ENCODE measurements at places on chromosomes 3 and 15.
A peak's percentile ranks its signal among the peaks of the same experiment; 100 is the strongest.

GRCh38 chr15:80844011-80844732, 65.0 kb downstream of the CEMIP start:
- no peak for DNase-seq

DNA sequence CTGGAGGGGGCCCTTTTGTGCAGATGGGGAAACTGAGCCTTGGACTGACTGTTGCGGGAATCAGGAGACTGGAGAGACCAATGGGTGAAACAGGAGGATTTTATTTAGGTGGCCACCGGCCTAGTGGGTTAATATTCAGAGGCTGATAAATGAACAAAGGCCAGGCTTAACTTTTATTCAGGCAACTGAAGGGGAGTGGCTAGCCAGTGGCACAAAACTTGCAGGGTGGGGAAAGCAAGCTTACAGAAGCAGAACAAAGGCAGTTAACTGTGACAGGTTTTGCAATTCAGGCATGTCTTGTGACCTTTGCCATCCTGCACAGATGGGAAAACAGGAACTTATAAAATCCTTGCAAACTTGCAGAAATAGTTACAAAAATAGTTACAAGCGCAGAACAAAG, 24.9 kb upstream of the ACAD9 start:
- DNase-seq: no peak

DNA sequence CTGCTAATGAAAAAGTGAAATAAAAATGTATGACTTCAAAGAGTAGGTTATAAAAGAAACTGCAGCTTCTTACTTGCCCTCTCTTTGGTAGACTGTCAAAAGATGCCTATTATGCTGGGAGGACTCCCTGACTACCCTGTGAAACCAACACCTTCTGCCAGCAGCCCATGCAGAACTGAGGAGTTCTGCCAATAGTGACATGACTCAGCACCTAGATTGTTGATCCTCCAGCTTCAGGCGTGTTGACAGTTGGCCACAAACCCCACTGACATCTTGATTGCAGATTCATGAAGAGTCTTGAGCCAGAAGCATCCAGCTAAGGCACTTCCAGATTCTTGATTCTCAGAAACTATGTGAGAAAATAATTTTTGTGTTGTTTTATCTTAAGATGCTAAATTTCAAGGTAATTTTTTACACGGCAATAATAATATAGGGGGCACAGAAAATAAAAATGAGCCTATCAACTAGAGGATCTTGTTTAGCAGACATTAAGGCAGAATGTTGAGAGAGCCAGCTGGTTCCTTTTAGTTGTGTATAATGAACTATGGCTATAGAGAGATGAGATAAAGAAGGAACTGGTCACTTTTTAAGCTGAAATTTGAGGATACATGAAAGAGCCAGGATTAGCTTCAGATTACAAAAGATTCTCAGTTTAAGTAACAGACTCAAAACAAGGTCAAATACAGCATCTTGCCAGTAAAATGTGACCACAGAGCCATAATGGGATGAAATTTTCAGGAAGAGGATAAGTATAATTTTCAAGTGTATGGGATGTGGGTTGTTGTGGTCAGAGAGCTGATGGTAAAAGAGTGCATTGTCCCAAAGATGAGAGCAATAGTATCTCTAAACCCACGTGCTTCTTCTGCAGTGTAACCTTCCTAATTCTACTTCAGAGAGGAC, 588.7 kb upstream of the CBLB start:
- peak; percentile 4 for DNase-seq

DNA sequence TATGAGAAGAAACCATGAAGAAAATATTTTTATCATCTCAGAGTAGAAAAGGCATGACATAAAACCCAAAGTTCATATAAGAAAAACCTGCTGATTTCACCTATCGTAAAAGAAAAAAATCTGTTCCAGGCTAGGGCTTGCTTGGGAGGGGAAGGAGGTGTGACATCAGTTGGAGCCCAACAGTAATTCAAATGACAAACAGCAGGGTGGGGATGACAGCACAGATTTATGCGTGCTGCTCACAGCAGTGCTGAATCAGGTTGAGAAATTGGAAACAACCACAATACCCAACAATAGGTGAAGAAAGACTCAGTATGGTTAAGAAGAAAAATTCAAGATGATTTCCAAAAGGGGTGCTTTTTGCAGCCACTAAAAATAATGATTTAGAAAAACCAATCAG, 172.4 kb downstream of the PDE8A start:
- DNase-seq: no peak

DNA sequence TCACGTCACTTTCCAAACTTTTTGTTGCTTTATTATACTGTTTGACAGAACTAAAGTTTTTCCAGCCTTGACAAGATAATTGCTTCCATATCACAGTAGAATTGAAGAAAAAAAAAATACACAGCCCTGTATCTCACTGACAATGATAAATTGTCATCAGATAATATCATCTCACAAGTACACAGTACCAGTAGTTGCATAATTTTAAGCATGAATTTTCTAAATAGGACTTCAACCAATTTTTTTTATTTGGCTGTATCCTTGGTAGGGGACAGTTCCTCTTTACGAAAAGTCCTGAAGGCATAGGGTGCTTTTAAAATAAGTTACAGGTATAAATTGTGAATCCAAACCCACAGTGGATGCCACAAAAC, 230.7 kb downstream of the ATP8B4 start:
- DNase-seq: no peak

DNA sequence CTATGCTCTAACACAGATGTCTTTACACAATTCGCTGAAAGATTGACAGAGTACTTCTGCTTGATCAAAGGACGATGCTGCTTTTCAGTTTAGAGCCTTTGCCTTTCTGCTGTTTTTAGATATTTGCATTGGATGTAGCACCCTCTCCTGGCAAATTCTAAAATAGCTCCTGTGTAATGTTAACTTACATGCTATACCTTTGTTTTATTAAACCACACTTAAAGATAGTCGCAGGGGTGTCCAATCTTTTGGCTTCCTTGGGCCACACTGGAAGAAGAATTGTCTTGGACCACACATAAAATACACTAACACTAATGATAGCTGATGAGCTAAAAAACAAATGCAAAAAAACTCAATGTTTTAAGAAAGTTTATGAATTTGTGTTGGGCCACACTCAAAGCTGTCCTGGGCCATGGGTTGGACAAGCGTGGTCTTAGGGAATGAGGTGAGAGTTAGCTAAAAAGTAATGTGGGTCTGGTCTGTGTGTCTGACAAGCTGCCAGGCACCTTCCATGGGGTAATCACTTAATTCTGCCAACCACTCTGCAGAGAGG, 62.9 kb downstream of the ATG7 start:
- DNase-seq: peak; percentile 73

DNA sequence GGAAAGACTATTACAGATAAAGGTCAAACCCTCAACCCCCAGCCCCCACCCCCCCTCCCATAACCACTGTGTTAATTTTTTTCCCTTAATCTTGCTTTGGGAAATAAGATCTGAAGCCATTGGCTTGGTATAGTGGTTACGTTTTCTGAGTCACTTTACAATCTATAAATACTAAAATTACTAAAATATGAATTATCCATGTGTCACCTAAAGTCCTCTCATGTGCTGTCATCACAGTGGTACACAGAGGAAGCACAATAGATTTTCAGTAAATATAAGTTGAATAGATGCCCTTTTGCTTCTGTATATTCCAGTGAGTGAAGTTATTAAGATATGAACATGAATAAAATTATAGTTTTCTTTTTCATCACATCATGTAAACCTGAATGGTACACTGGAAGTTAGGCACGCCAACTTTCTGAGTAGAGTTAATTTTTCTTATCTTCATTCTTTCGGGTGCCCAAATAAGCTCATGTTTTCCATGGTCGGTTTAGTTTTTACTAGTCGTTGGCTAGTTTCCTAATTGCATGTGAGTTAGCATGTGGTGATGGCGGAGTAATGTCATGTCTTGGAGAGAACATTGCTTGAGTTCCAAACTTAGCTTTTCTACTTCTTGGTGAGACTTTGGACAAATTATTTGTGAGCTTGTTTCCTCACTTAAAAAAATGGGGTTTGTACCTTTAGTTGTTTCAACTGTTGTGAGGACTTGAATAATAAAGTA, 11.5 kb downstream of the PPP4R2 start:
- DNase-seq: no peak

- DNase-seq: no peak
Observed at GRCh38 chr3:40130721-40131120, 178.8 kb upstream of the EIF1B start.

DNA sequence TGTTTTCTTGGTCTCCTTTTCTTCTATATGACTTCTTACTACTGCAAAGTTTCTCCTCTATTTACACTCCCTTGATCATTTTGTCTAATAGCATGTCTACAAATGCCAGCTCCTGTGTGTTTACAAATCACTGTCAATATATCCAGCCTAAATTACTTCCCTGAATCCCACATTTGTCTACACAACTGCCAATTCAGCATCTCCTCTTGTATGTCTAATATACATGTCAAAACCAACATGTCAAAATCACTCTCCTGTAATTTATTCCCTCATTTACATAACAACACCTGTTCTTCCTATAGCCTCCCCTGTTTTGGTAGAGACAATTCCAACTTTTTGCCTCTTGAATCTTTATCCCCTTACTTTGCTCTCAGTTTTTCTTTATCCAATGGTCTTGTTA, 359.3 kb downstream of the PLOD2 start:
- DNase-seq: no peak

DNA sequence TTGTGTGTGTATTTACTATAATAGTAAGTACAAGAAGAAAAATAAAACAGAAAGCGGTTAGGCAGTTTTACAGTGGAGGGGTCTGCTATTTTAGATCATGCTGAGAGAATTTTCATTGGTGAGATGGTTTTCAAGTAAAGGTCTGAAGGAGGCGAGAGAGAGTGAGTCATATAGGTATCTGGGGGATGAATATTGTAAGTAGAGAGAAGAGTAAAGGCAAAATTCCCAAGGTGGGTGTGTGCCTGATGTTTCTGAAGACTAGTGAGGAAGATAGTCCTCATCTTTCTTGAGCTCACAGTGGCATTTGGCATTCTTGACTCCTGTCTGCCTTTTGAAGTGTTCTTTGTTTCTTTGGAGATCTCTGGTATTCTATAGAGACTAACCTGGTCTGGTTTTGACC, 38.6 kb downstream of the CRYBG3 start:
- no peak for DNase-seq

DNA sequence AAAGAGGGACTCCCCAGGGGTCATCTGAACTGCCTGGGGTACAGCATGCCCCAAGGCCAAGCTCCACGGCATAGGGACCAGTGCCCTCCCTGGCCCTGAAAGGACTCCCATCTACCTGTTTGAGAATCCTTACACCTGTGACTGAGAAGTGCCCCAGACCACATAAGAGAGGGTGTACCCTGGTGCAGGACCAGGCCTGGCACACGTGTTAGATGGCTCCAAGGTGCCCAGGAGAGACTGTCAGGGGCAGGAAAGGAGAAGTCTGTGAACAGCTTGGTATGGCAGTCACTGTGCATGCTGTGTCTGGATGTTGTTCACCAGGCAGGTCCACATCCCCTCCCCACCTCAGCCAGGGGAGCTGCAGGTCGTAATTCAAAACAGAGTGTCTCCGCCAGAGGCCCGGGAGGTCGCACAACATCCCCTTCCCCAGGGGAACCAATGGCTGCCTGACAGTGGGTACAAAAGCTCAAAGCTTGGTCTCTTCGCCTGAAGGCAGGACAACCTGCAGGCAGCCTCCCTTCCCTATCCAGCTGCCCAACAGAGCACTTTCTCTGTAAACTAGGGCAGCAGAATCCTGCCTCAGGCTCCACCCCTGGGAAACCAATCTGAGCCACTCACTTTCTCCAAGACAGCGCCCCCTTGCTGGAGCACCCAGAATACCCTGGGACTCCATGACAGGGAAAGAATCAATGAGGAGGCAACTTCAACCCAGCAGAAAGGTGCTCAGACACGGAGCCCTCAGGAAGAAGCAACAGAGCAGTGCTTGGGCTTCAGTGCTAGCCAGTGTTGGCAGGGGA, 3.9 kb downstream of the NUP210 start:
- no peak for DNase-seq

GRCh38 chr15:88020806-88021205, 235.7 kb downstream of the NTRK3 start:
- DNase-seq: no peak

DNA sequence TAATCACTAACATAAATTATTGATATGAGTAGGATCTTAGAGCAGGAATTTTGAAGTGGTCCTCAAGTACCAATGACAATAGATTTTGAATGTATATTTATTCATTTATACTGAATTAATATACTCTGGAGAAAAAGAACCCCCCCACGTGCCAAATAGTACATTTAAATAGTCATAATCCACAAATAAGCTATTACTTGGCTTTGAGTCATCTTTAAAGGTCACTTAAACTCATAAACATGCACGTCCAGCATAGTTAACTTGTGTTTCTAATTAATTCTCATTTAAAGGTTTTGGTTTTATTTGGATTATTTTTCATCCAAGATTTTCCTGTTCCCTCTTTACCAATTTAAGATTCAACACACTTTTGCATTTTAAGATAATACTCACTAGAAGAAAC, 35.1 kb downstream of the FGF7 start:
- no peak for DNase-seq

- DNase-seq: no peak
Observed at GRCh38 chr3:100088735-100089368, 25.4 kb downstream of the FILIP1L start.

GRCh38 chr3:128170866-128171516, 17.7 kb downstream of the EEFSEC start:
- peak; percentile 76 for DNase-seq

GRCh38 chr15:37103163-37103435, 2.8 kb upstream of the MEIS2 start:
- no peak for DNase-seq

- no peak for DNase-seq
Observed at GRCh38 chr15:75616766-75617165, 8.8 kb downstream of the SNUPN start.

DNA sequence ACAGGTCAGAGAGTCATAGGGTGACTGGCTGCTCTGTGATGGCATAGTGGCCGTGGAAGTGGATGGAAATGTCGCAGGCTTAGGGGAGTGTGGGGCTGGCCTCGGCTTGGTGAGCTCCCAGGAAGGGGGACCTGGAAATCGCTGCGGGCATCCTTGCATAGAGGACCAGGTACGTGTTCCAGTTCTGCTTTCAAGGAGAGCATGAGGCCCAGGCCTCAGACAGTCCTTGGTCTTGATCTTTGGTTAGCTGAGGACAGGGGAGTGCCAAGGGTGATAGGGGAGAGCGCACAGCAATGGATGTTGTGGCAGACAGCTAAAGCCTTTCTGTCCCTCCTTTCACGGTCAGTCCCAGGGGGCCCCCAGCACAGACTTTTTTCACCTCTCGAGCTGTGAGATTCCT, 110.5 kb downstream of the SNRPN start:
- DNase-seq: no peak

DNA sequence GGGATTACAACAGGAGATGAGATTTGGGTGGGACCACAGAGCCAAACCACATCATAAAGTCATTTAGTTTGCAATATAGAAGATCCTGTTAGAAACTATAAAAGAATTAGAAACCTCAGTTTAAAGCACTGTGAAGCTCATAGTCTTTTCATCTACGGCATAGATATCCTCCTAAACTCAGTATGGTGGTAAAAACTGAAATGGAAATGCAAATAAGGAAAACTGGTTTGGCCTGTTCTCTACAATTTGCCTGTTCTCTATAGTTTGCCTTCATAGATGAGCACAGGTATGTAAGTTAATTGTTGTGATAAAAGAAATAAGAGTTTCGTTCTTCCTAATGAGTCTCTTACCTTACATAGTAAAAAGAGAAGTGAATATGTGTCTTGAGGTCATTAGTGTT, 331.6 kb upstream of the ARL6 start:
- DNase-seq: no peak
